ENCODE measurements at places on chromosomes 7 and 10. TPM values are rescaled to one million over a fixed set of nuclear protein-coding genes. Genes with fewer than 3 reads are reported as not detected.

Gene GRM3
- total RNA-seq = not detected

Gene DLX5
- not detected for total RNA-seq

Gene RAMP3
- not detected for total RNA-seq

Gene HOXA9
- 0.73 TPM for total RNA-seq

Gene PDIA4
- total RNA-seq = 223 TPM

Gene GPR15LG
- total RNA-seq = not detected

Gene PRSS2
- not detected for total RNA-seq

Gene ARHGAP21
- total RNA-seq = 57.4 TPM

Gene NUTM2D
- 1.1 TPM for total RNA-seq

Gene SPDYE1
- not detected for total RNA-seq

Gene CYP2C8
- not detected for total RNA-seq

Gene IQUB
- total RNA-seq = not detected

Gene PDZD8
- total RNA-seq = 28.2 TPM

Gene UCN3
- total RNA-seq = not detected
